Hematopoietic multipotent progenitor cell (in vitro differentiated cells): ENCODE measurements at places on chromosomes 4 and X.

- no peak for DNase-seq
Measured at GRCh38 chr4:25883565-25883964, 20.8 kb upstream of the SEL1L3 start.

- DNase-seq: no peak
Measured at GRCh38 chr4:37591349-37591748, 94.8 kb downstream of the RELL1 start.

GRCh38 chr4:18686338-18687037 is 664.9 kb upstream of the LCORL start:
- no peak for DNase-seq

DNA sequence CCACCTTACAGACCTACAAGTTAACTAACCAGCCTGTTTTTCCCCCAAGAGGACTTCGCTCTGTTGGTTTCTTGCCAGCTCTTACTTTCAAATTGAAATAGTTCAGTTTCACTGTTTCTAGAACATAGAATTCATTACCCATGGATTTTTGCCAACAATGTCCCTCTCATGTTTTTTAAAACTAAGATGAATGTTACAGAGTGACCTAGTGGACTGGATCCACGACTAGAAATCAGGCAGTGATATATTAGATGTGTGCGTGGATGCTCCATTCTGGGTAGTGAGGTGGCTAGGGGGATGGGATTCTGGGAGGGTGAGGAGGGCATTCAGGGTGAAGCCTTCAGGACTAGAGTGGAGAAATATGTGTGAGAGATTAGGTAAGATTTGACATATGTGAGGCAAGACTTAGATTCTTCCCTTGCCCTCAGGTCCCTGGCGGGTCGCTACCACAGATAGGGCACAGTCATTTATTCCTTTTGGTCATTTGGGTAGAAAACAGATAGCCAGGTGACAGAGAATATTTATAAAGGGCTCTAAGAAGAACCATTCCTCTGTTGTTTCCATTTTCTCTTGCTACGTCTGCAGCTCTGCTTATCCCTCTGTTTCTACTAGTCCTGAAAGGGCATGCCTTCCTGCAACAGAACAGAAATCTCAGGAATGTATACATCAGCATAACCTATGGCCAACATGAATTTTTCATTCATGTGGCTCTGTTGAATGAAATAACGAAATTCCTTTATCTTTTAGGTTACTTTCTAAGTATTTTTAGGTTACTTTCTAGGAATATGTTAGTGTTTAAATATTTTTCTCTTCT is 15.4 kb upstream of the JADE1 start:
- DNase-seq: no peak
